HS-27A (cell line): ENCODE measurements at places on chromosomes 2 and 18.

DNA sequence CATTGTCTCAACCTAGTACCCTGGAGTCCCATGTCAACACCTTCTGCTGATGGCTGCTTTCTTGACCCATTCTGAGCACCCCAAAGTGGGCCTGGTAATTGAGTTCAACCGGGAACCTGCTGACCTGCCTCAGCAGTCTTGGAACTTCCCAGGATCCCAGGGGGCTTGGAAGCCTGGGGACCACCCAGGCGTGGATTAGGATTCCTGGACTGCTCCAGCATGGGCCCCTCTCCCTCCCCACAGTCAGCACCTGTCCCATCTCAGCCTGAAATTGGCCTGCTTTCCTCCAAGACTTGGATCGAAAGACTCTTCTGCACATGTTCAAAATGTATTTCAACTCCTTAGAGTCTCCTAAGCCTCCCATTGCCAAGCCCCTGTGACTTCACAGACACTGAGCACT is 15.4 kb upstream of the MRPL33 start:
- DNase-seq: no peak

GRCh38 chr2:172103471-172104272 is 972 bp upstream of the DLX2 start:
- no peak for DNase-seq

DNA sequence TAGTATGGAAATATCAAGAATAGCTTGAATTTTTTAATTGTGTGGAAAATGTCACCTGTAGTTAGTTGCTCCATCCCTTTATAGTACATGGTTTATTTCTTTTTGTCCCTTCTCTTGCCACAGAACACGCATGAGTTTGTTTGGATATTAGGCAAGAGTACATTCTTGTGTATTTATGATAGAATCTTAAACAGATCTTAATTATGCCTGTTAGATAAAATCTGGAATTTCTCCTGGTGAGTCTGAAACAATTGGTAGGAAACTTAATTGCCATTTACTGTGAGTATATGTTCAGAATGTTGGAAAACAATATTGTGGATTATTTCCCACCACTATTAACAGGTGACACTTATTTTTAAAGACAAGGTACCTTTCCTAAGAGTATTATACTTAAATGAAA is 30.2 kb upstream of the CABYR start:
- no peak for DNase-seq

- DNase-seq: no peak
These were observed 181.0 kb upstream of the CDH2 start for GRCh38 chr18:28357766-28358401.

DNA sequence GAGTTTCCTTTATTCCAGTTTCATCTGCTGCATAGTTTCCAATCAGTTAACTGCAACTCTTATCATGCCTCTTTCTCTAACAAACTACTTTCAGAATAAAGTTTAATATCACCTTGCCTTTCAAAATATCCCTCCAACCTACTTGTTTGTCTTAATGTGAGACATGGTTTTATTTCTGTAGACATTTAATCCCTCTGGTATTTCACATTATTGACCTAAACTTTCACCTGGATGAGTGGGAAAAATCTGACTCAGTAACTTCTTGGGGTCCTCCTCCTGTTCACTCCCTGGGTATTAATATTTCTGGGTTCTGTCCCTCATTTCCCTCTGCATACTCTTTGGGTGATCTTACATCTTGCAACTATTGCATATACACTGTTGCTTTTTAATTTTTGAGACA is 27.9 kb downstream of the MSH6 start:
- DNase-seq: no peak

- no peak for DNase-seq
These were observed 70.2 kb upstream of the RALBP1 start for GRCh38 chr18:9405130-9405529.

DNA sequence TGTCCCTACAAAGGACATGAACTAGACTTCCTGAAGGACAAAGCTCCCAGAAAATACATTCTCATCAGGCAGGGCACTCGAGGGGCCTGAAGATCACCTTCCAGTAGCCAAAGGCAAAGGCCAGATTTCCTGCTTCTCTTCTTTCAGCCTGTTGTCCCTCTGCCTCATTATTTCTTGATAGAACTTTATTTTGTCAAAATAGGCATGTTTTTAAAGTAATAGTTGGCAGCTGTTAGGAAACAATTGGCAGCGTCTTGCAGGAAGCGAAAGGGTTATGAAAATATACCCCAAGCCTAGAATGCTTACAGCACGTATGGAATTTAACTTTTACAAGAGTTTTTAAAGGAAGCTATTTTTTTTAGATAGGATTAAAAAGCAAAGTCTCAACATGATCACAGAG is 74.9 kb downstream of the LINC00305 start:
- DNase-seq: no peak

- DNase-seq: no peak
These were observed 35.8 kb upstream of the ACSL3 start for GRCh38 chr2:222825031-222825430.

- DNase-seq: no peak
These were observed 18.8 kb upstream of the SOX11 start for GRCh38 chr2:5673145-5674025.

- peak; percentile 100 for DNase-seq
These were observed 73.8 kb downstream of the TRABD2A start for GRCh38 chr2:84807063-84807485.

GRCh38 chr2:1698188-1698945 is 45.9 kb downstream of the PXDN start:
- DNase-seq: no peak

DNA sequence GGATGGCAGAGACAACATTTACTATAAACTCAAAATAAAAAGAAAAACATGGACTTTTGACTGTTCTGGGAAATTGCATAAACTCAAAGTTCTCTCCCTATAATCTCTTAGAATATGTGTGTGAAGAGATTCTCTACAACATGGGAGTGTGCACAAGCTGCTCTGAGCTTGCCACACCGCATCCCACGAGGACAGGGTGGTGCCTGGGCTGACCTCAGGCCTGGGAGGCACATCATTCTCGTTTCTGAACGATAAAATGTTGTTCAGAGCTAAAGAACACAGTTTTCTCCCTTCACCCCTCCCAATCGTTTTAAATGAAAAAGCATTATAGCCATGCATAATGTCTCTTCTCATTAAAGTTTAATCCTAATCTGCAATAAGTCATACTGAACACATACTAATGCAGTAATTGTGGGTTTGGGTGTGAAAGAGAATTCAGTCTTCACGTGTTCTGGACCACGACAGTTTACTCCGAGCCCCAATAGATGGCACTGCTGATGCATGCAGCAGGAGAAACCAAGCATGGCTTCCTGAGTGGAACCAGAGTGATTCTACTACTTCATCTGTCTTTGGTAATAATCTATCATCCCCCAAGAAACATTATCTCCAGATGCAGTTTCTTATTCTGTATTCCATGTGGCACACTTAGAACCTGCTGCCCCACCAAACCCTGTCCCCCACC is 46.9 kb upstream of the LAMA1 start:
- DNase-seq: no peak

GRCh38 chr2:217797661-217798069 is 205.1 kb downstream of the TNS1 start:
- no peak for DNase-seq

DNA sequence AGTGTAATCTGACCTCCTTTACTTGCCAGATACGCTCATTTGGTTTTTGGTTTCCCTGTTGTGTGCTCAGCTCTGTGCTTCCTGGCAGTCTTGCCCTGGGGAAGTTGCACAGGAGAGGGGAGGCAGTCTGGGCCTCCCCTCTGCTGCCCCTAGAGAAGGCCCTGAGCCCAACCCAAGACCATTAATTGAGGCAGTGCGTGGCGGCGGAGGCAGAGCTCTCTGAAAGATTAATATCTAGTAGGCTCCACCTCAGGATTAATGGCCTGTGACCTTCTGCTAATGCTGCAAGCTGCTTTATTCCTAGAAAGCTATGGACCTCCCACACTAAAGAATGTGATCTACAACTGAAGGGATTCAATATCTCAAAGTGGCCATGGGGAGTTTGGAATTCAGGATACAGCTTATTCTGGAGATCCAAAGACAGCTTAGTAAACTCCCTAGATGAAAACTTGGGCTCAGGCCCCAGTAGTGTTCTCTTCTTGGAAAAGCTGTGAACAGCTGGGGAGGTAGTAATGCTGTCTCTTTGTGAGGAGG is 41.4 kb upstream of the MAPRE2 start:
- no peak for DNase-seq

GRCh38 chr2:20603791-20604190 is 47.1 kb downstream of the HS1BP3 start:
- DNase-seq: no peak

DNA sequence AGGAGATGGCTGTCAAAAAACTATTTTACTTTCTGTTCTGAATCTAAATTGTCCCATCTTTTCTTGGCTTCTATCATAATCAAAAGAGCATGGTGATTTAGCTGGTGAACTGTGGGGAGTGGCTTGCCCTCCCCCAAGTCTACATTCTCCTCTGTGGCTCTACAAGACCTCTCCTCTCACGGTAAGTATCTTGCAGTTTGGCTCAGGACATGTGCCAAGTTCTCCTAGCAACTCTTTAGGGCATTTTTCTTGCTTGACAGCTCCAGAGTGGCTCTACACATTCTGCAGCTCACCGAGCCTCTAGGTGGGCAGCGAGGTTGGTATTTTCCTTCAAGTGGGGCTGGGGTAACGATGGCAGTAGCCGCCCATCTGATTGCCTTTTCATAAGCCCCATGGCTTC is 29.1 kb downstream of the SLC4A5 start:
- DNase-seq: no peak

GRCh38 chr18:21454725-21455124 is 145.8 kb downstream of the ESCO1 start:
- DNase-seq: no peak

DNA sequence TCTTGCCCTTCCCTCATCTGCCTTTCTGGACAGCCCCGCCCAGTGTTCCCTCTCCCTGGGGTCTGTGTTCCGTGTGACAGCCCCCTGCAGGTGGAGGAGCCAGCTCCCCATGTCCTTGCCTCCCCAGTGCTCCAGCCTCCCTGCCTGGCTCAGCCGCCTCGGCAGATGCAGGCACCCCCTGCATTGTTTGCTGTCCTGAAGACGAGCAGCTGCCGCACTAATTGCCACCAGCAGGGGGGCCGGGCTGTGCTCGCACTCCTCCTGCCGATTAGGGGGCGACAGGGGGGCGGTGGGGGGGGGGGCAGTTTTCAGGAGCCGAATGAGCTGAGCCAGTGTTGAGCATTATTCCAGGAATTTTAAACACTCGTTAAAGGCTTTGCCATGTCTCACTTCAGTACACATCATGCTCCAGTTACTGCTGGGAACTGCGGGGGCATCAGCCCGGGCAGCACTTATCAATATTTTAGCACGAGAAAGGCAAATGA is 23.3 kb downstream of the SIX3 start:
- no peak for DNase-seq

DNA sequence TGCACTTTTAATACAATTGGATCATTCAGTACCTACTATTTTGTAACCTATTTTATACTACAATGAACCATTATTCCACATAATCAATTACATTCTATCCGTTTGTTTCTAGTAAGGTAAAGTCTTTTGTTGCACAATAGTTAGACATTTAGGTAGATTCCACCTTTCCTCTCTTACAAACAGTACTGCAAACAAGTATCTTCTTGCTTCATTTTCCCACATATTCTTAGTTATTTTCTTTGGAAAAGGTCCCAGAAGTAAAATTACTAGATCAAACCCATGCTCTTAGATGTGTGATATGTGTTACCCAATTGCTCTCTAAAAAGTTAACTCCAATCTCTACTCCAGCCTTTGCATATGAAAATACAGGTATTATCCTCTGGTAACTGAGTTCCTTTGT is 49.6 kb downstream of the SPIRE1 start:
- DNase-seq: no peak

GRCh38 chr18:36127836-36128529 is 1.2 kb downstream of the SLC39A6 start:
- no peak for DNase-seq

DNA sequence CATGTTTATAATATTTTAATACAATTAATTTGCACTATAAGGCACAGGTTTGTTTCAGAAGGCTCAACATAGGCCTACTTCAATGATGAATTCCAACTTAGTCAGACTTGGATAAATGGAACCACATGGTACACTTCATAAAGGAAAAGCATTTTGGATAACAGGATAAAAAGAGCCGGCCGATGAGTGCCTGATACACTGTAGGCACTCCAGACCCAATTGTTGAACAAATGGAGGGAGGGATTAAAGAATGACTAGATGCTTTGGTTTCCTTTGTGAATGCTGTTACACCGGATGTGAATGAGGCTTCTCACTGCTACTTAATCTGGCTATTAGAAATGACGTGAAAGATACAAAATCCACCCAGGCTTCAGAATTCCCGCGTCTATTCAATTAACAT is 104.1 kb upstream of the KCTD1 start:
- no peak for DNase-seq

DNA sequence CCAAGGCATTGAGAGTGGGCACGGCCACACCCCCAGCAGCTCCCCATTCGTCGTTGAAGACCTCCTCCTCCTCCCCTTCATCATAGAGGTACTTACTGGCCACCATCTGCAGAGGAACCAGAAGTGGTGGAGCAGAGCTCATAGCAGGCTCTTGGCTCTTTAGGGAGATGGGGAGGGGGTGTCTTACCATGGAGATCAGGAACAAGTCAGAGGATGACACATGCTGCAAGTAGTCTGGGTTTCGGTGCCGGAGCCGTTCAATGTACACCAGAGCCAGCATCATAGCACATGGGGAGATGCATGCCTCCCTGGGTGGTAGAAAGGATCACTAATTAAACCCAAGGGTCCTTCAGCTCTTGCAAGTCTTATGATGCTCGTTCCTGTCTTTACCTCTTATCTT is 1.9 kb downstream of the CNPPD1 start:
- no peak for DNase-seq

GRCh38 chr2:42106257-42106816 is 58.5 kb downstream of the PKDCC start:
- DNase-seq: no peak

DNA sequence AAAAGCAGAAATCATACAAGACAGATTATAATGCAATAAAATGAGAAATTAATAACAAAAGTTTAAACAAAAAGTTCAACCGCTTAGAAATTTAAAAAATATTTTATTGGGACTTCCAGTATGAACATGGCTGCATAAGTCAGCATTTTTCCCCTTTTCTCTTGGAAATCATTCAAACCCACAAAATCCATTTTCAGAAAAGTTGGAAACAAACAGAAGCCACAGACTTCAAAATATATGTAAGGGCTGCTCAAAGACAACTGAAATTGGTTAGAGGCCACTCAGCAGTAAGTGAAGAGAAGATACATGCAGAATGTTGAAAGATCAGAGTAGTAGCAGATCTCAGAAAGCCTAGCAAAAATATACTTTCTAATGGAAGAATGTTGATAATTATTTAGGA is 194.0 kb downstream of the DYSF start:
- DNase-seq: no peak

- no peak for DNase-seq
These were observed 95.1 kb downstream of the FIGN start for GRCh38 chr2:163640542-163641193.

- DNase-seq: no peak
These were observed 108.3 kb upstream of the PPP1CB start for GRCh38 chr2:28643327-28643726.

DNA sequence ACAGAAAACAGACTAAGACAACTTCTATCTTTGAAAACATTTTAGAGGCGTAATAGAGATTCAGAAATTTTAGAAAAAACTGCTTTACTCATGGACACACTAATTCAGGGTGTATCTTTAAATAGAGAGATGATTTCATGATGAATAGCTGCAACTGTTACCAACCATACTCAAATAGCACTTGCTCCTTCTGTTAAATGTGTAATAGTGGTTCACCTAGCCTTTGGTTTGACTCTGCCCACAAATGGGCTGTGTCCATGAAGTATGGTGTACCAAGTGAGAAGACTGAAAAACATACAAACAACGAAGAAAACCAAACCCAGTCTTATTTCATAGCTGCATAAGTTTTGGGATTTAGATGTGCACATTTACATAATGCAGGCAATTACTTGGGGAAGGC is 610.6 kb downstream of the PLCL1 start:
- DNase-seq: no peak
